ENCODE measurements at places on chromosomes 7 and 10. TPM values are rescaled to one million over a fixed set of nuclear protein-coding genes. Genes with fewer than 3 reads are reported as not detected.

GRCh38 chr7:157495177-157495553 is 158.4 kb downstream of the DNAJB6 start:
- peak; percentile 37 for DNase-seq

- DNase-seq, result no peak
These were observed 919 bp downstream of the SLC29A4 start for GRCh38 chr7:5283421-5284303.

- DNase-seq, result no peak
These were observed 147.4 kb downstream of the KMT2E start for GRCh38 chr7:105161366-105161765.

DNA sequence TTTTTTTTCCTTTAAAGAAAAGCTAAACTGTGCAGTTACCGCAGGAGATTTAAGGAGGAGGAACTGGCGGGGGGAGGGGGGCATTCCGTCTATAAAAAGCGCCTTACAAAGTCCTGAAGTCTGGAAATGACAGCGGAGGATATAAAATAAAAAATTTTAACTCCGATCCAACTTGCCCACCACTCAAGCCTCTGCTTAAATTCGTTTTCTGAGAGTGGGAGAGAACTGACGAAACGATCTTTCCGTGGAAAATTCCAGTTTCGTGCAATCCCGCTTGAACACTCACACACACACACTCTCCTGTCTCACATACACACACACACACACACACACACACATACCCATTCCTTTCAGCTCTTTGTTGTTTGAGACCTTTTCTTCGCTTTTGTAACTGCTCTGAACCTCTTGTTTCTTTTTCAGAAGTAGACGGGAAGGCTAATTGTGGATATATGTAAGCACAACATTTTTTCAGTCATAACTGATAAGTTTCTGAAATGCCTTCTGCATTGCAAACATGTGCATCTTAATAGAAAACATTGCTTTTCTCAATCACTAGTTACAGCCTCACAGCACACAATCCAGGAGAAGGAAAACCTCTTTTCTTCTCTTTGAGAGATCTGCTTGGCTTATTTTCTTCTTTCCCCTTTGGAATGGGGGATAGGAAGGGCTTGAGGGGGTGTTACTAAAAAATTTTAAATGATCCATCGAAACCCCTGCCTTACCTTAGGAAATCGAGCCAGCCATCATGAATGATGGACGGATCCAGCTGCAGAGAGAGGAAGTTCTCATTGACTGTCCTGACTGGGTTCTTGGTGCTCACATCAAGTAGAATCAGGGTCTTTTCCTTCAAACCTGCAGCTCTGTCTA is 628 bp downstream of the HPSE2 start:
- DNase-seq, result no peak

DNA sequence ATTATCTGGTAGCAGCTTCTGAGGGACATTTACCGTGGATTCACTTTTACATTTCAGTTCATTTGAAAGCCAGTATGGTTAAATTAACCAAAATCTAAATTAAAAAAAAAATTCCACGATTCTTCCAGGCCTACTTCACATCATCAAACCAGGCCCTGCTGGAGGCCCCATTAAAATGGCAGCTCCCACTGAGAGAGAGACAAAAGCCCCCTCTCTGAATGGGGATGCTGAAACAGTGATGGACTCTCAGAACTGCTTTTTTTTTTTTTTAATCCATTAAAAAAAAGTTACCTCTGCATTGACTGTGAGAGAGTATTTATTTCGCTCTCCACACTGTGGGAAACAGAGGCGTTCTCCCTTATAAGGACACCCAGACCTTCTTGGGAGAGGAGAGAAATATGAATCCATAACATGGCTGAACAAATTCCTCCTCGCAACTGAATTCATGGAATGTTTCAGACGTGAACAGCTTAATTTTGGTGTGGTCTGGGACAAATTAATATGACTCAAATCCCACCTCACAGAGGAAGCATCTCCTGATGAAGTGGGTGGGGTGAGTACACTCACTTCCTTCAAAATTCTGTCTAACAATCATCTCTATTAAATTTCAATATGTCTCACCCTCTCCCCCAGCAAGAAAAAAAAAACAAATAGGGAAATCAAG is 73.5 kb downstream of the SAMD9 start:
- DNase-seq, result no peak

GRCh38 chr7:129855234-129855673 is 97.5 kb downstream of the UBE2H start:
- no peak for DNase-seq

DNA sequence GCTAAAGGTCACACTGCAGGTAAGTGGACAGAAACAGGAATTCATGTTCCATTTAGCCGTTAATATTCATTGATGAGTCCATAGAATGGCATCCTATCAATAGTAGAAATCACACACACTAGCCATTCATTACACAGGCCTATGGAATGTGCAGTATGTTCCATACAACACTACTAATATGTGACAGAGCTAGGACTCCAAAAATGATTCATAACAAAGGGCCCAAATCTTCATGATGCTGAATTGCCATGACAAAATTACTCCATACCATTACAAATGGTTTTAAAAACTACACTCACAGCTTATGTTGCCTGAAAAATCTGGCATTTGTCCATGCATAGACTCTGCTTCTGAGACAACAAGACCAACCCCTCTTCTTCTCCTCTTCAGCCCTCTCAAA is 549.1 kb downstream of the XPNPEP1 start:
- no peak for DNase-seq

GRCh38 chr7:46210467-46210866 is 289.4 kb upstream of the IGFBP3 start:
- DNase-seq, result no peak

DNA sequence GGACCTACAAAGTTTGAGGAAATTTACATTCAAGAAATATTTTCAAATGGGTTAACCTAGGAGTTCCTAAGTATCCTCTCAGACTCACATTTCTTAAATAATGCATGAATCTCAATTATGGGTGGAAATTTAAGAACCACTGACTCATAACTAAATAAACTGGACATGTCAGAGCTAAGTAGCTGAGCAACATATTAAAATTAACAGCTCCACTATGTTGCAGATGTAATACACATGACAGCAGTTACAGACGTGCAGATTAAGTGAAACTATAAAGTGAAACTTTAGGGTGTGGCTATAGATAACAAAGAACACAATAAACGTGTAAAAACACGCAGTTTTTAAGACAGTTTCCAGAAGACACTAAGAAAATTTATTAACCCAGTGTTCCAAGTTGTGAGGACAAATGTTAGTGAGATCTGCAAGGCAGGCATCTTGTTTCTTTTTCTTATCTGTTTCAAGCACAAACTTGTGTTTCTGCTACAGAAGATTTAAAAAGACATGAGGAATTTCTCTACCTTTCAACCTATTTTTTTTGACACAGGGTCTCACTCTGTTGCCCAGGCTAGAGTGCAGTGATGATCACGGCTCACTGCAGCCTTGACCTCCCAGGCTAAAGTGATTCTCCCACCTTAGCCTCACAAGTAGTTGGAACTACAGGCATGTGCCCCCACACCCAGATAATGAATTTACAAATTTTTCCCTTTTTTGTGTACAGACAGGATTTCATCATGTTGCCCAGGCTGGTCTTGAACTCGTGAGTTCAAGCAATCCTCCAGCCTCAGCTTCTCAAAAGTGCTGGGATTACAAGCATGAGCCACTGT is 25.3 kb downstream of the DNMBP start:
- DNase-seq, result no peak

GRCh38 chr7:8112685-8113084 is 144.1 kb downstream of the GLCCI1 start:
- no peak for DNase-seq

DNA sequence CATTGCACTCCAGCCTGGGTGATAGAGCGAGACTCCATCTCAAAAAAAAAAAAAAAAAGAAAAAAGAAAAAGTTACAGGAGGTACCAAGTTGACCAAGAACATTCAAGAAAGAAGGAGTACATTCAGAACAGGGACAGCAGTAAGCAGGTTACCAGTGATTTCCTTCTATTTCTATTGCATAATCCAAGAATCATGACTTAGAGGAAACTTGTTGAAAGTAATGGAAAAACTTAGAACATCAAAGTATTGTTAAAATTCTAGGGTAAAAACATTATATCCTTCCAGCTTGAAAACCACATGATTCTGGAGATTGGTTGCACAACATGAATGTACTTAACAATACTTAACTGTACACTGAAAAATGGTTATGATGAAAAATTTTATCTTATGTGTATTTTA is 25.2 kb downstream of the RAPGEF5 start:
- DNase-seq, result no peak

DNA sequence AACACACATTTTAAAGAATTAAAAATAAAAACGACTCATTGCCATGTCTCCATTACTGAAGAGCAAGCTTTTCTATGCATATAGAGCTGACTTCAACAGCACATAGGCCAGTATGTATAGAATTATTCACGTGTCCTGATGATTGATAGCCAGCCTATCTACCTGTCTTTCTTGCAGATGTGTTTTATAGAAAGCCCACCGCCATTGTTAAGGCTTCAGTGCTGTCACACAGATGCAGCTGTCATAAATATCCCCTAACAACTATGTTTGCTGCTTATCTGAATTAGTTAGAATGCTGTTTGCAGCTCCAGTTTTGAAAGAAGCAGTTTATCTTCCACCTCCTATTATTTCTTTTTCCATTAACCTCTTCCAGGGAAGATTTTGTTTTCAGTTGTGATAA is 235.9 kb downstream of the SLC25A13 start:
- no peak for DNase-seq

DNA sequence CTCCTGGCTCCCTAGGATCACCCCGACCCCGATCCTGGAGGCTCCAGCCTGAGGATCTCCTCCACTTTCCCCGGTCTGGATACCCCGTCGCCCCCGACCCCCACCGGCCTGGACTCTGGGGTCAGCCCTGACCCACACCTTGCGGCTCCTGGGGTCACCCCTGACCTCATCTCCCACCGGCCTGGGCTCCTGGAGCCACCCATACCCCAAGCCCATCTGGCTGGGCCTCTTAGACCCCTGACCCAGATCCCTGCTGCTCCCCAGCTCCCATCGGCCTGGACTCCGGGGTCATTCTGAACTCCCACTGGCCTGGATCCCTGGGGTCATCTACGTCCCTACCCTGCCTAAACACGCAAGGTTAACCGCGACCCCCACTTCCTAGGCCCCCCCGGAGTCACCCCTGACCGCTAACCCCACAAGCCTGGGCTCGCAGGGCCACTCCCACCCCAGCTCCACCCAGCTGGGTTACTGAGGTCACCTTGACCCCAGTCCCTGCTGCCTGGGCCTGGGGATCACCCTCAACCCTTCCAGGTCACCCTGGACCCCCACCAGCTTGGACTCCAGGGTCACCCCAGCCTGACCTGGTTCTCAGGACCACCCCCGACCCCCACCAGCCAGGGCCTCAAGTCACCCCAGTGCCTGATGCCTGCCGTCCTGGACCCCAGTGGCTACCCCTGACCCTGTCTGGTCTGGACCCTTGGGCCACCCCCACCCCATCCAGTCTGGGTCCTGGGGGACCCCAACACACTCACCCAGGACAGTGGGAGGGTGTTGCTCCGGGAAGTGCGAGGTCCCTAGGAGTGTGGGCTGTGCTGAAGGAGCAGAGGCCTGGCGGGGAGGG is 1.2 kb downstream of the FOXK1 start:
- peak; percentile 55 for DNase-seq

DNA sequence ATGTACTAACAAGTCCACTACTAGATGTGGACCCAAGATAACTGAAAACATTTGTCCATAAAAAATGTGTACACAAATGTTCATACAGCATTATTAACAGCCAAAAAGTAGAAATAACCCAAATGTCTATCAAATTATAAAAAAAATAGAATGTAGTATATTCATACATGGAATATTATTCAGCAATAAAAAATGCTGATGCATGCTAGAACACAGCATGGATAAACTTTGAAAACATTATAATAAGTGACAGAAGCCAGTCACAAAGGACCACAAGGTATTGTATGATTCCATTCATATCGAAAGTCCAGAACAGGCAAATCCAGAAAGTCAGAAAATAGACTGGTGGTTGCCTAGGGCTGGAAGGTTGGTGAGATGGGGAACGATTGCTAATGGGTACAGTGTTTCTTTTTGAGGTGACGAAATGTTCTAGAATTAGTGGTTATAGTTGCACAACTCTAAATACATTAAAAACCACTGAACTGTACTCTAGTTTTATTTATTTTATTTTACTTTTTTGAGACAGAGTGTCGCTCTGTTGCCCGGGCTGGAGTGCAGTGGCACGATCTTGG is 43.3 kb upstream of the ANLN start:
- DNase-seq, result no peak

DNA sequence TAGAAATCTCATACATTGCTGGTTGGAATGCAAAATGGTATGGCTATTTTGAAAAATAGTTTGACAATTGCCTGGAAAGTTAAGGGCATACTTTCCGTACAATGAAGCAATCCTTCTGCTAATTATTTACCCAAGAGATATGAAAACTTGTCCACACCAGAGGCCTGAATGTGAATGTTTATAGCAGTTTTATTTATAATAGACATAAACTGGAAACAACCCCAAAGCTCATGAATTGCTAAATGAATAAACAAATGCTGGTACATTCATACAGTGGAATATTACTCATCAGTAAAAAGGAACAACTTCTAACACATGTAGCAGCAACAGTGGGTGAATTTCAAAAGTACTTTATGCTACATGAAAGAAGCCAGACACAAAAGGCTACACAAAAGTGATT is 42.7 kb downstream of the MMRN2 start:
- no peak for DNase-seq

GRCh38 chr10:22742678-22743077 is 28.3 kb upstream of the PIP4K2A start:
- DNase-seq, result no peak

DNA sequence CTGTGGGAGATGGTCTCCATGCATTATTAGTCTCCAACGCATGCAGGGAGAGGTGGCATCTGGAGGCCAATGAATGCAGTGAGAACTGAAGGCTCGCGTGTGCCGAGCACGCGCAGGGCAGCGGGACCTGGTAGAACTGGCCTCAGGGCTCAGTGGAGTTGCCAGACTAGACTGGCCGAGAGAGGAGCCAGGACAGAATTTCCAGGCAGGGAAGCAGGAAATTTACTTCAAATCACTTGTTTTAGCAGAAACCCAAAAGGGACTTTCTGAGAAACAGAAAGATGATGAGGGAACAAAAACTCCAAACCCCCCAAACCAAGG is 311.0 kb upstream of the IMMP2L start:
- DNase-seq, result no peak

ELN gene
- total RNA-seq, result not detected

CALML5 gene
- not detected for total RNA-seq
